Germinal center (tissue), 1 donor: ENCODE measurements at places on chromosomes 5 and 9.

GRCh38 chr5:150184990-150185912, 4.6 kb upstream of the SLC6A7 start:
- no peak for DNase-seq

DNA sequence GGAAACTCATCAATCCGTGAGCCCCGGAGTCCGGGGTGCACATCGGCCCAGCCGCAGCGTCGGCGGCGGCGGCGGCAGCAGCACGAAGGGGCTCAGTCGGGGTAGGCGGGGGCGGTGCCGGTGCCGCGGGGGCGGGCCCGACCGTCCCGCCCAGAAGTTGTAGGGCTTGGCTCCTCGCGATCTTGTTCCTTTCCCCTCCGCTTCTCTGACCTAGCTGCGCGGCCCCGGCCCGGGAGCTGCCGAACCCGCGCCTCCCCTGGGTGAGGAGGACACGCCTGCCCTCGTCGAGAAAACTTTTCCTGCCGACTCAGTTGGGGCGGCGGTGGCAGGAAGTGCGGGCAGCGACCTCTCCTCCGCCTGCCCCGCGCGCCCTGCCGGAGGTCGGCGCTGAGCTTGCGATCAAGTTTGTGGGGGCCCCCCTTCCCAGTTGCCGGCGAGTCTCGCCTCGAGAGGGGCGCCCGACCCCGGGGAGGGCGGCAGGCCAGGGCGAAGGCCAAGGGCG, at the start of gene MAN2A1:
MAN2A1 (plus strand) TSS at position 188 of the 502 bp plus-strand sequence. CDS start 491 bp downstream, outside the sequence.
- peak; percentile 84 for DNase-seq

- no peak for DNase-seq
Measured at GRCh38 chr5:6979061-6979460, 265.8 kb downstream of the TENT4A start.

DNA sequence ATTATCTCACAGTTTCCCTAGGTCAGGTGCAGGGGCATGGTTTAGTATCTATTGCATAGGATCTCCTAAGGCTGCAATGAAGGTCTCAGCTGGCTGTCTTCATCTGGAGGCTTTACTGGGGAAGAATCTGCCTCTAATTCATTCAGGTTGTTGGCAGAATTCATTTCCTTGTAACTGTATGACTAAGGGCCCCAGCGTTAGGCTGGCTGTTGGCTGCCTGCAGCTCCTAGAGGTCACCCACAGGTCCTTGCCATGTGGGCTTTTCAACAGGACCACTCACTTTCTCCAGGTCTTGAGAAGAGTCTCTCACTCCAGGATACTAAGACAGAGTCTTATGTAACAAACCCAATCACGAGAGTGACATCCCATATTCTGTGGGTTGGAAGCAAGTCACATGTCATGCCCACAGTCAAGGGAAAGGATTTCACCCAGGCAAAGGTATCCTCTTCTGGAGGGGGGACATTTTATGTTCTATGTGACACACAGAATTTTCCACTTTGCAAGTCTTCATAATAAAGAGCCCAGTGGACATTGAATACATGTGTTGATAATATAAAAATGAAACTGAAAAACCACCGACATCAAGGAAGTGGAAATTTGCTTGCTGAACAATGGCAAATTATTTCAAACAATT, 38.2 kb downstream of the HMHB1 start:
- no peak for DNase-seq

- DNase-seq: no peak
Measured at GRCh38 chr5:117191251-117191650, 616.6 kb upstream of the SEMA6A start.

- no peak for DNase-seq
Measured at GRCh38 chr5:154517181-154517580, 39.2 kb upstream of the HAND1 start.

- DNase-seq: no peak
Measured at GRCh38 chr9:37914154-37914551, 10.2 kb upstream of the SLC25A51 start.

DNA sequence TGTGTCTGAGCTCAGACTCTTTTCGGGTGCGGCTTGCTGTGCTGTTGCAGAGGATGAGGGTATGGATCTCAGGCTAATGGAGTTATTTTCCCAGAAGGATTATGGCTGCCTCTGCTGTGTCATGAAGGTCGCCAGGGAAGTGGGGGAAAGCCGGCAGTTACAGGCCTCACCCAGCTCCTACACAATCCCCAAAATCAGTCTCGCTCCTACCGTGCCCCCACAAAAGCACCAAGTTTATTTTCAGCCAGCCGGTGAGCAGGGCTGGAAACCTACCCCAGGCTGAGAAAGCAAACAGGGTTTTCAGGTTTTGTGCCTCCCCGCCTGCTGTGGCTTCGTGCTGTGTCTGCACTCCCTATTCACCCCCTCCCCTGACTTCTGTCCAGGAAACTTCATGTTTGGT, 113.3 kb downstream of the SLC24A2 start:
- DNase-seq: no peak

DNA sequence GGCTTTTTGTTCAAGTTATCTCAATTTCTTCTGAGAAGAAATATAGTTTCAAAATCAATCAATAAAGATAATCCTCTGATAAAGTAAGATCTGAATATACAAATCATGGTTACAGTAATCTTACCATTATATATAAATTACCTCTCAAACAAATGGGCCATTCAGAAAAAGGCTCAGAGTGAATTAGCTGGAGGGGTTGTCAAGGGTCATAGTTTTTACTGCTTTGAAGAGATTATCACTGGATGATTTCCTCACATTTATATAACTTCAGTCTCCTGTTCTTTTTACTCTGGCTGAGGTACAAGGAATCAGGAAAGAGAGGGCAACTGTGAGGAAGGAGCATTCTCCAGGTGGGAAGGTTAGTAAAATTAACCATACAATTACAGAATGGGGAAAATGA, 148.6 kb upstream of the ELL2 start:
- DNase-seq: no peak

- no peak for DNase-seq
Measured at GRCh38 chr5:151158287-151158661, 695 bp upstream of the ANXA6 start.

DNA sequence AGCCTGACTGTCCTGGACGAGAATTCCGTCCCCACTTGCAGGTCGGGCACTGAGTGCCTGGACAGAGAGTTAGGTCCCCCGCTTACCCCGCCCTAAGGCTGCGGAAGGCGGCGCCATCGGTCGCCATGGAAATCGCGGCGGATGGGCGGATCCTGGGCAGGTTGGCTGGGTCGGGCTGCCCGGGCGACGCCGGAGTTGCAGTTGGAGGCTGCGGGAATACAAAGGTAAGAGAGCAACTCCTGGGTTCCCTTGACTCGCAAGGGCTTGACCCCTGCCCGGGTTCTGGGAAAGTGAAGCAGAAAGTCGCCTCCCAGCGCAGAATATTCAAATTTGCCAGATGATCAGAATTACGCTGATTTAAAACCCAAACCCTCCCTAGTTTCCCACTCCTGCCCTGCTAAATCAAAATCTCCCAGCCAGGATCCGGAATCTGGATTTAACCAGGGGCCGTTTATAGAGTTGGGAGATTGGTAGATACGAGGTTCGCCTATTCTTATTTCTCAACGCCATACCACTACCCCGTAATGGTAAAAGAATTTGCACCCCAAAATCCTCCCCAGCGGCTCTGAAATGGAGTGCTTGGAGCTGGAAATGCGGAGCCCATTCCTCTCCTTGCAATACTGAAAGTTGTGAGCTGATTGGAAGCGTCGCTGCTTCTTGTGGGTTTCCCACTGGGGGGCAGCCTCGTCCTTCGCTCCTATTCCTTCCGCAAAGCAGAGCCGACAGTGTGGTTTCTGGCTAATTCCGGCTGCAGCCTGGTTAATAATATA, 156.4 kb upstream of the RASEF start:
- peak; percentile 28 for DNase-seq

DNA sequence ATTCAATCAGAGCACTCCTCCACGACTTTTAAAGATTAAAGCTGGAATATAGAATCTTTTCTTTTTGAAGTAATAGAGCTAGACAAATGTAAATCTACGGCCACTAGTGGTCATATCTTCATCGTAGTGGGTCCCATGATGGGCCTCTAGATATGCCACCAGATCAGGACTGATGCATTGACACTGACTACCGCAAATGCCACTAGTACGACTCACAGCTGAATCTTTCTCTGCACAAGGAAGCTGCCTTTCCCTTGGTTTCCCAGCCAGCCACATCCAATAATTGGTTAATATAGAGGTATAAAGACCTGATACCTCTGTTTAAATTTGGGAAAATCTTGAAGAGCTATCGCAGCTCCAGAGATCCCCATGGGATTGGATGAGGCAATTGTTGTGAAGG, 37.8 kb upstream of the ADRB2 start:
- DNase-seq: no peak

GRCh38 chr9:109455391-109455790, 42.7 kb downstream of the PTPN3 start:
- DNase-seq: no peak

GRCh38 chr5:5340206-5340729, 82.2 kb upstream of the ICE1 start:
- no peak for DNase-seq

DNA sequence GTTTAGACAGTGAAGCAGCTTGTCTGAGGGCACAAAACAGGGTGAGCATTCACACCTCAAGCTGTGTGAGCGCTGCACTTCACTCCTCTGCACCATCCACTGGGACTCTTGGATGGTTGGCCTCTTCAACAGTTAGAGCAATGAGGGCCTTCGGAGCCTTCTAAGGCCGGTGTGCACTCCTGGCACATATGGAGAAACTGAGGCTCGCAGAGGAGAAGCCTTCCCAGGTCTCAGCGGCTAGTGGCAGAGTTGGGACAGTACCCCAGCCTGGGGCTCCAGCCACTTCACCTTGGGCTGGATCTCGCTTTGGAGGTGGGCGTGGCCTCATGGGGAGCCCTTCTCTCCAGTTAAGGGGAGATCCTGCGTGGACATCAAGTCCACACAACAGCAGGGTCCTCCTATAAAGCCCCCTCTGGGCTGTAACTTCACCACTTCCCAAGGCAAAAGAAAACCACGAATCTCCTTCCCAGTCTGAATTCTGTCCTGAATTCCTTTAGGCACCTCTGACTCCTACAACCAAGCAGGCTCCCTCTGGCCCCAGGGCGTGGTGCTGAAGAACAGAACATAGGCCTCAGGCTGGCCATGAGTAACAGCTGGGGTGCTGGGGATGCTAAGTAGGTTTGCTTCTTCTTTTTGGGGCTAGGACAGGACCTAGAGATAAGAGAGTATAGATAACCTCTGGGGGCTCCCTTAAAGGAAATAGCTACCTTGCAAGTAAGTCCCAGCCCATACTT, 30.5 kb upstream of the CSF1R start:
- DNase-seq: no peak

DNA sequence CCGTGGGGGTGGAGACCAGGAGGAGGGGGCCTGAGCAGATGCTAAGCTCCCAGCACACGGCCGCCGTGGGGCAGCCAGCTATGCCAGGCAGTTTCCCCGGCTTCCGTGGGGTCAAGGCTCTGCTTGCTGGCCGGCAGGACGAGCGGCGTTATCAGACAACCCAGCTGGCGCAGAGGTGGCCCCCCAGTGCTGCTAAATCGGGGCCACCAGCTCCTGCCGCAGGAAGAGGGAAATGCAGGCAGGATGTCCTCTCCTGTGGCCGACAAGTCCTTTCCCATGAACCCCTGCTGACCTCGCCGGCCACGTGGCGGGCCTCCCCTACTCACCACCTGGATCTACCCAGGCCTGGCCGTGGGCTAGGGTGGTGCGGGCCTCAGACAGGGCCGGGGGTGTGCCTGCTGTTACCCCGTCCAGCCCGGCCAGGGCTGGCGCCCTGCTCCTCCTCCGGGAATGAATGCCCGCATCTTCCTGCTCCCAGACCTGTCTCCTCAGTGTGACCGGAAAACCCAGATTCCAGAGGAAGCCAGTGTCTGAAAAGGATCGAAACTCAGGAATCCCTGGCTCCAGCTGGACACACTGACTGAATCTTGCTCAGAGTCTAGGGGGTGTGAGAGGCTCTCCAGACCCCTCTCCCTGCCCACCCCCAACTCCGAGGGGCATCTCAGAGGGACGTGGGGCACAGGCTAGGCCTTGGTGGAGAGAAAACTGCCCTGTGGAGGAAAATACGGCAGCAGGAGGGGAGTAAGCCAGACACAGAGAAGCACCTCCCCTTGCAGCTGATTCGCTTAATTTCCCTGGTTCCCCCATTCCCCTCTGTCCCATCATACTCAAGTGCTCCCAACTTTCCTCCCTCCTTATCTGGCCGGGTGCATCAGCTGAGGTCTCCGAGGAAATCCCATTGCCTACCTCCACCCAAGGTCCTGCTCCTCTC, 3.9 kb downstream of the FLT4 start:
- no peak for DNase-seq

DNA sequence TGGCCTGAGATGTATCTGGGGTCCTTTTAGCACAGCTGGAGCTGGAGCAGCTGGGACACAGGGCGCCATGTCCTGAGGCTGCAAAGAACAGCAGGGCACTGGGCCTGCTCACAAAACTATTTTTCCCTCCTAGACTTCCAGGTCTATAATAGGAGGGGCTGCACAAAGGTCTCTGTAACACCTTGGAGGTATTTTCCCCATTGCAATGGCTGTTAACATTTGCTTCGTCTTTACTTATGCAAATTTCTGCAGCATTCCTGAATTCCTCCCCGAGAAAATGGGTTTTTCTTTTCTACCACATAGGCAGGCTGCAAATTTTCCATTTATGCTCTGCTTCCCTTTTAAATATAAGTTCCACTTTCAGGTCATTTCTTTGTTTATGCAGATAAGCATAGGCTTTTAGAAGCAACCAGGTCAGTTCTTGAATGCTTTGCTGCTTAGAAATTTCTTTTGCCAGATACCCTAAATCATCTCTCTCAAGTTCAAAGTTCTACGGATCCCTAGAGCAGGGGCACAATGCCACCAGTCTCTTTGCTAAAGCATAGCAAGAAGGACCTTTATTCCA, 130.8 kb downstream of the PCSK1 start:
- no peak for DNase-seq

DNA sequence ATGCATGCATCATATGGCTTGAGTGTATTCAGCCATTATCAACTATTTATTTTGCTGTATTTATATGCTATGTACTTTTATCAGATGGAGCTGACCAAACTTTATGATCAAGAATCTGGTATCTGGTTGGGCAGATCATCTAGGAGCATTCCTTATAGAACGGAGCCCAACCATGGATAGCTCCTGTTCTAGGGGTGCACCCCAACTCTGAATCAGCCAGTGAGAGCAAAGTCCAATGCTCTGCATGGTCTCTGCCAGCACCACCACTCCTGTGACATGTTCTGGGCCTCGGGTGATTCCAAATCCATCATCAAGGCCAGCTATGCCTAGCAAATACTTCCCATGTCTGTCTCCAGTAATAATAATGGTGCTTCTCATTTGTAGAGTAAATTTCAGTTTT, 517.5 kb downstream of the AGTPBP1 start:
- no peak for DNase-seq

- no peak for DNase-seq
Measured at GRCh38 chr5:30100929-30101328, 1092.6 kb upstream of the CDH6 start.

DNA sequence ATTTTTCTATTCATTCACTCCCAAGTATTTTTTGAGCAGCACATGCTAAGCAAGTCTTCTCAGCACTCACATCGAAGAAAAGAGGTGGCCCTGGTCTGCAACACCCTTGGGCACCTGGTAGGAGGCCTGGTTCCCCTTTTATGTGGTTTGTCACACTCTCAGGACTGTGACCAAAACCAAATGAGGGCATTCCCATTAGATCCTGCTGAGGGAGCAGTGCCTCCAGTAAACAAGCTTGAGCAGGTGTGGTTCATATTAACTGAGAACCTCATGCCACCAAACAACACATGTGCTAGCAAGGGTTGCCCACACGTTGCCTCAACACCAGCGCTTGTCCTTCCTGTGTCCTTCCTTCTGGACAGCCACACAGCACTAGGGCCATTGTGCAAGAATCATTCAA, 26.9 kb upstream of the SYK start:
- DNase-seq: peak; percentile 72

- no peak for DNase-seq
Measured at GRCh38 chr9:16308645-16309044, 561.8 kb downstream of the BNC2 start.

- no peak for DNase-seq
Measured at GRCh38 chr5:65012301-65012892, 243.7 kb downstream of the CWC27 start.
